ENCODE measurements at places on chromosomes 6 and 20.

DNA sequence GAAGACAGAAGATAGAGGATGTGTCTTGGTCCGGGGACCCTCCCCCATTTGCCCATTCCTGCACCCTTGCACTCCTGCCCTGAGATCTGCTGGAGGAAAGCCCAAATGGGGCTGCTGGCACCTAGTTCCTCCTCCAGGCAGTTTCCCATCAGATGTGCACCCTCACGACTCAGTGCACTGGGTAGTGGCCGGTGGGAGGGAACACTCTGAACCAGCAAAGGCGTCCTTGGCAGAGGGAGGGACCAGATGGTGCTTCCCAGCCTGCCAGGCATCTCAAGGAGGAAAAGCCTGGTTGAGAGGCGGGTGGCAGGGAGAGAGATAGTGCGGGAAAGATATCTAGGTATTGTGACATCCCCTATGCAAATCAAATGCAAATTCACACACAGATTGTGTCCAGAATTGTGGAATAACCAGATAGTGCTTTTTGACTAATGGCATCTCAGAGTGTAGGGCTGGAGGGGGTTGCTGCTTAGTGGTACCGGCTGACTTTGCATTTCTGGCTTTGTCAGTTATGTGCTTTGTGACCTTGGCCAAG, 19.5 kb downstream of the TMEM151B start:
- no peak for DNase-seq

- DNase-seq = no peak
Measured at GRCh38 chr6:142942805-142943227, 2.2 kb downstream of the HIVEP2 start.

DNA sequence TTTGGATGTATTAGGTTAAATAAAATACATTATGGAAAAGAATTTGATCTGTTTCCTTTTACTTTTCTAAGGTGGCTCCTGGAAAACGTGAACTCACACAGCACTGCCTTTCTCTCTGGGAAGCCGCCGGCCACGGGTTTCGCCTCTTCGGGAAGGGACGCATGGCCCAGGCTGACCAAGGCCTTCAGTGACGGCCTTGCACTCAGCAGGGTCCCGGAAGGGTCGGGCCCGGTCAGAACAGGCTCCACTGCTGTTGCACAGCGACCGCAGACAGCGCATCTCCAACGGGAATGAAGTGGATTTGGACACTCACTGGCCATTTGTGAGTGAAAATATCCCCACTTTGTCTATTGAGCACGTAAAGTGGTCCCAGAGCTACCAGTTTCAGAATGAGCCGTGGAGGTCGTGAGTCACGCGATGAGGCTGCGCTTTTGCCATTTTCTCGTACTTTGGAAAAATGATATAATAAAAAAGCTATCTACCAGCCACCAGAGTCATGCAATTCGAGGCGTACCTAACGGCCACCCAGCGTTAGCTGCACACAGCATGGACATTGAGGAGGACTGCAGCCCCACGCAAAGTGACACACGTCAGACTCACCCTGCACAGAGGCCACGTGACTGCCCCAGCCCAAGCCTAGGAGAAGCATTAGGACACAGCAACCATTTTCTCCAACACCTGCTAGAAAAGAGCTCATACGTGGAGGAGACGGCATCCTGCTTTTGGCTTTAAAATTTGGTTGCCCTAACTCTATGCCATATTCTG, 244.3 kb downstream of the TTLL2 start:
- DNase-seq = no peak

GRCh38 chr6:110083875-110084585, 95.4 kb downstream of the WASF1 start:
- no peak for DNase-seq

DNA sequence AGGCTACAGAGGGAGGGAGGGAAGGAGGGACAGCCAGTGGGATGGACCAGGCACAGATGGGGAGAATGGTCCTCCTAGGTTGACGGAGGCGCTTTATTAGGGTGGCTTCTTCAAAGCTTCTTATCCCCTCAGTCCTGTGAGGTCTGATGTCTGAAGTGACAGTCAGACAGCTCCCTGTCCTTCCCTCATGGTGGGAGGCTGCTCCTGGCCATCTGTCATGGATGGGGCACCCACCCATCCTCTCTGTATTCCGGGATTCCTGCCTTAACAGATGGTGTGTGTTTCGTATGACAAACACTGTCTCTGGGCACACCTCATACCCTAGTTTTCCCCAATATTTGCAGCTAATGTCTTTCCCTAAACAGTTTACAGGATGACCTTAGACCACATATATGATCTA, 7.9 kb downstream of the RIN2 start:
- no peak for DNase-seq

DNA sequence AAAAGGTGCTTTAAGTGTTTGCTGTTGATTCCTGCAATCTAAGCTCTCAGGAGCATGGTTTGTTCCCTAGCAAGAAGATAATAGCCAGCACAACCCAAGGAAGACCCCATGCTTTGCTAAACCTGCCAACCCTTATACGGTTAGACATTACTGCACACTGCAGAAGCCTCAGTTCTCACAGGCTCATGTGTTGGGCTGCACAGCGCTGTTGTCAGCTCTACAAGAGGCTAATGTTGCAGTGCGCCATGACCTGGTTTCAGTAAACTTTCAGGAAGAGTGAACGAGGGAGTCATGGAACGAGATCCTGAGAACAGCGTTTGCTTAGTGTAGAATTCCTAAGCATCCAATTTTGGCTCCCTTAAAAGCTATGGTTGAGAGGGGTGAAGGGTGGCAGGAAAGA, 218.5 kb downstream of the ARHGAP18 start:
- no peak for DNase-seq

DNA sequence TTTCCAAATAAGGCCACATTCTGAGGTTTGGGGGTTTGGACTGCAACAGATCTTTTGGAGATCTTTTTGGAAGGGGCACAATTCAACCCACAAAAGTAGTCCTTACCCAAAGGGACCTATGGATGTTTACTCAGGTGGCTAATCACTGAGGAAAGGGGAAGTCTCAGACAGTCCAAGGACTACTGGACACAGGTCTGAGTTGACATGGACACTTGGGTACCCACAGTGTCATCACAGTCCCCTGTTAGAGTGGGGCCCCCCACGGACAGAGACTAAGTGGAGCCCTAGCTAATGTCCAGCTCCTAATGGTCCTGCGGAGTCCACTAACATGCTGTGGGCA, 101.6 kb downstream of the LY86 start:
- DNase-seq = no peak

DNA sequence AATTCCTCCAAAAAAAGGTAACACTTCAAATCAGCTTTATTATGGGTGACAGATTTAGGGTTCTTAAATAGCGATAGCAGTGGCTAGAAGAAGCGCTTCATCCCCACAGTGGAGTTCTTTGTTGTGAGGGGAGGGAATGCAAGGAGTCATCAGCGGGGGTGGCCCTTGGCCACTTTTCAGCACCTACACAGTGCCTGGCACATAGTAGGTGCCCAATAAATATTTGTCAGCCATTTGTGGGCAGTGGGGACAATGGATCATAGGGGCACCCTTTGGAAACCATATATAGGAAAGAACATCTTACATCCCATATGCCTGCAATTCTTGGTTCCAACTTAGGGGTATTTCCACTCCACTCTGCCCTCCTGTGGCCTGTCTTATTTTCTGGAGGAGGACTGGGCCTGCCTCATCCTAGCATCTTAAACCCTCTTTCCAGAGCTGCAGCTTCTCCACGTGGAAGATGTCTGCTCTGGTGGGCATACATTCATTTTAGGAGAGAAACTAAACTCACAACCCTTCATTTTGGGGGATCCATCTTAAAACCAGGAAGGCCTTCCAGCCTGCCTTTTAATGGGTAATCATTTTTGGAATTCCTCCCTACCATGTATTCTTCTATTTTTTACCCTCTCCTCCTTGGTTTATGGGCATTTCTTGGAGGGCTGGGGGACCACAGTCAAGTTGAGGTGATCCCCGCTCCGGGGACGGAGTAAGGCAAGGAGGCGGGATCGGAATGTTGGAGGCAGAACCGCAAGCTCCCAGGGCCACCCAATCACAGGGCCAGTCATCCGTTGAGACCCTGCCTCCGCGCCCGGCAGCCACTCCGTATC, 2.6 kb upstream of the GPSM3 start:
- no peak for DNase-seq

GRCh38 chr20:90651-91050, 3.2 kb downstream of the DEFB125 start:
- DNase-seq = no peak

GRCh38 chr6:52551483-52552277, 25.2 kb downstream of the TRAM2 start:
- DNase-seq = peak; percentile 43

- no peak for DNase-seq
Measured at GRCh38 chr6:104477569-104477968, 382.1 kb downstream of the HACE1 start.

DNA sequence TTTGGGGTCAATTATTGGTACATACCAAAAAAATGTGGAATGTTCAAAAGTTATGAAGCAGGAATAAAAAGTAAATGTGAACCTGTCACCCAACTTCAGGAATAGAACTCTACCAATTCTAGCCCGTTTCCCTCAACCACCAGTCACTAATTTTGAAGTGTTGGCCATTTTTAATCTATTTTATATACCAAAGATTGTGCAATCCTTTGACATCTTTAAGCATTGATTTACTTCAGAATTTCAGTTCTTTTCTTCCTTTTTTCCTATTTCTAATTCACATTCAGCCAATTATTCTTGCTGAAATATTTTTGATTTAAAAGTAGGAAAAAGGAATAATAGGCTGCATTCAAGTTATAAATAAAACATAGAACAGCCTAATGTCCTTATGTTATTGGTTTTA, 46.9 kb upstream of the SMIM28 start:
- DNase-seq = no peak

DNA sequence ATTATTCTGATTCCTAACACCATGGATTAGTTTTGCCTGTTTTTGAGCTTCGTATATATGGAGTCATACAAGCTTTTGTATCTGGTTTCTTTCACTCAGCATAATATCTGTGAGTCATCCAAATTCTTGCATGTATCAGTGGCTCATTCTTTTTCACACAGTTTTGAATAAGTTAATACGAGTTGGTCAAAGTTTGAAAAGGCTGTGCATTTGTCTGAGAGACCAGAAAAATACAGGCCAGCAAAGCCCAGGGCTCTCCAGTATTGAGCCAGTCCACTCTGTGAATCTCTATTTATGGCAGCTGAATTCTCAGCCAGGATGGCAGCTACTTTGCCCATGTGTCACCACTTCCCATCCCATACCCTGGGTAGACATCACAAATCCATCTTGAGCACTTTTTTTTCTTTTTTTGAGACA, 7.2 kb upstream of the CHMP4B start:
- DNase-seq = no peak

- DNase-seq = peak; percentile 34
Measured at GRCh38 chr6:34236131-34236442, 586 bp upstream of the HMGA1 start.

DNA sequence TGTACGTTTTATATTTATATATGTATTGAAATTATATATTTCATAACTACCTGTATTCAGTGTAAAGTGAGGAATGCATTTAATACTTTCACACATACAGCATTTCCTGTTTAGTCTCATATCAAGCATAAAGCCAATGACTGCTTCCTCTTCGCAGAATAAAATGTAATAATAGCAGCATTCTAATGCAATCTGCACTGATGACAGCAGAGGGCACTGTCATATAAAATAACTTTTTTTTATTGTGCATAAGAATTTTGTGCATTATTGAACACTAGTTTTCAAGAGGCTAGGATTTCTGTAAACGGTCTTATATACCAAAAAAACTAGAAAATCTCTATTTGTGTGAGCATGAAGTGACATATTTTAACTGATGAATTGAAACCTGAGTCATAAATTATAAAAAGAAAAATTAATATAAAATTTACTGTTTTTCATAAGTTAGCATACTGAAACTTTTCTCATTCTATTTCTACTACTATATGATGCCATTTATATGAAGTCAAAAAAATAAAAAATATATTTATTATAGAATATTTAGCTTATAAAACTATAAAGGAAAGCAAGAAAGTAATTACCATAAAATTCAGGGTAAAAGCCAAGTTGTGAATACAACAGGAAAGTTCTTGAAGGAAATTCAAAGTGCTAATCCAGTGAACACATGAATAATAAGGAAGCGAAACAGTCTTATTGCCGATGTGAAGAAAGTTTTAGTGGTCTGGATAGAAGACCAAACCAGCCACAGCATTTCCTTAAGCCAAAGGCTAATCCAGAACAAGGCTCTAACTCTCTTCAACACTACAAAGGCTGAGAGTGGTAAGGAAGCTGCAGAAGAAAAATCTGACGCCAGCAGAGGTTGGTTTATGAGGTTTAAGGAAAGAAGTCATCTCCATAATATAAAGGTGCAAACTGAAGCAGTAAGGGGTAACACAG, 36.3 kb downstream of the RNF146 start:
- no peak for DNase-seq

DNA sequence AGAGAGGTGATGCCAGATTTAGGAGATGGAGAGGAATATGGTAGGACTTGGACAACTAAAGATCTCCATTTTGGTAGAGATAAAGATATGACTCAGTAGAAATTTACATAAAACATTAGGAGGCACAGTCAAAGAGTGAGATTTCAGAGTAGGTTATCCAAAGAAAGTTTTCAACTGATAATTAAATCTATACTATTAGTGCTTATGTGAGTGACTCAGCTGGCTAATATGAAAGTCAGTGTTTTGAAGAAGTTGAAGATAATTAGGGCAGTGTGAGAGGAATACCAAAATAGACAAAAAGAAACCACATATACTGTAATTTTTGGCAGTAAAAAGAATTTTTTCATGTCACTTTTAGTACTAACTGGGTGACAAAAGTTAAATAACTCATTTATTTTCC, 712.8 kb upstream of the HS3ST5 start:
- DNase-seq = no peak

GRCh38 chr20:16245879-16246278, 327.4 kb downstream of the KIF16B start:
- DNase-seq = no peak

DNA sequence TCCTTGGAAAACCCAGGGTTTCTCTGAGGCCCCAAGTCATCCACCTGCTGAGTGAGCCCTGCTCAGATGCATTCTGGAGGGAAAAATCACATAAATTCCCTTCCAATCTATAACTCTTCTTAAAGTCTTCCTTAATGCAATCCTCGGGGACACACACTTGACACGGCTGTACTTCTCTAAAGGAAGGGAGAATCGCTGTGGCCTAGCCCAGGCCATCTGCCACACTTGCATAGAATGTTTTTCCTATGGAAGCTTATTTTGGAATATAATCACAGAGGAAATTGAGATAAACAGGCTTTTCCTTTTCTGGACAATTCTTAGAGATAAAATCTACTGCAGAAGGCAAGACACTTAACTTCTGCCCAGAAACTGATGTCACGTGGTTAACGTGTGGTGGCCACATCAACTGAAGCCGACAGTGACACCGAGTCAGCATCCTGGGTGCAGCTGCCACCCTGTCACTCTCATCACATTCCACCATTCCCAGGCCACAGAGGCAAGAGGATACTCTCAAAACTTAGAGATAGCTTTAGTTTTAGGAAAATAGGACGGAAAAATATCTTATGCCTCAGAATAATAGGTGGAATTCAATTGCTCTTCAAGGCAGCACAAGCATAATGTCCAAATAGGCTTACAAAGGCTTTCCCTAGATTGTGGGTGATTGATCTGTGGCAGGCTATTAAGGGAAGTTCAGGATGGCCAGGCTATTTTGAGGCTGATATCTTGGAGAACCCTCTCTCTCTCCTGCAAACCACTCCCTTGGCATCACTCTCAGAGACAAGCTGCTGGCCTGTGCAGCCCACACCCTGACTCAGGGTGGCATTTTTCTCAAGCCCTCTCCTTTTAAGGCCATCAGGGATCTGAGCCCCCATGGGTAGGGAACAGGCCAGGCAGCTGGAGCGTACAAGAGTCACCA, 29.6 kb downstream of the PSMB1 start:
- DNase-seq = no peak
